ENCODE measurements at places on chromosomes 3 and 15. TPM values are rescaled to one million over a fixed set of nuclear protein-coding genes. Genes with fewer than 3 reads are reported as not detected.

The GOLGA8K gene
- 0.83 TPM for total RNA-seq

The CYP19A1 gene
- 0.40 TPM for total RNA-seq

The DAZL gene
- total RNA-seq = not detected

The SLC7A14 gene
- not detected for total RNA-seq

The TMOD3 gene
- 17.4 TPM for total RNA-seq

The TIGIT gene
- total RNA-seq = 0.32 TPM

The PLA2G4E gene
- total RNA-seq = 0.08 TPM

The ZDHHC23 gene
- total RNA-seq = 2.9 TPM

The CGNL1 gene
- total RNA-seq = 19.6 TPM

The ROPN1 gene
- total RNA-seq = not detected

The MYEF2 gene
- total RNA-seq = 25.5 TPM

The RASGRF1 gene
- 0.11 TPM for total RNA-seq

Data from cardiac septum (tissue), 1 donor.